ENCODE measurements at places on chromosomes 16 and 17.

DNA sequence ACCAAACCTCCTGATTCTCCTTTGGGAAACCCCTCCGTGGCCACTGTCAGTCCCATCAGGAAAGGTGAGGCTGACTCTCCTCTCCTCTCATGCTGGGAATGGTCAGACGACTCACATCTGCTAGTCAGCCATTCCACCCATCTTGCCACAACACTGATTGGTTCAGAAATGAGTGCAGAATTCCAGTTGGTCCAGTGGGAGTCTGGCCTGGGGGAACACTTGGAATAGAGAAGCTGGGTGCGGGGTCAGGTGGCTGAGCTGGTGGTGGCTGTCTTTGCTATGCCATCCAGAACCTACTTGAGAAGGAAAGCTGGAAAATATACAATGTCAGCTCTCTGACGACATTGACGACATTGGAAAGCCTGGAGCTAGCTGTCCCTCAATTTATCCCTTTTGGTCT lies 23.6 kb upstream of the PLLP start:
- DNase-seq = no peak

DNA sequence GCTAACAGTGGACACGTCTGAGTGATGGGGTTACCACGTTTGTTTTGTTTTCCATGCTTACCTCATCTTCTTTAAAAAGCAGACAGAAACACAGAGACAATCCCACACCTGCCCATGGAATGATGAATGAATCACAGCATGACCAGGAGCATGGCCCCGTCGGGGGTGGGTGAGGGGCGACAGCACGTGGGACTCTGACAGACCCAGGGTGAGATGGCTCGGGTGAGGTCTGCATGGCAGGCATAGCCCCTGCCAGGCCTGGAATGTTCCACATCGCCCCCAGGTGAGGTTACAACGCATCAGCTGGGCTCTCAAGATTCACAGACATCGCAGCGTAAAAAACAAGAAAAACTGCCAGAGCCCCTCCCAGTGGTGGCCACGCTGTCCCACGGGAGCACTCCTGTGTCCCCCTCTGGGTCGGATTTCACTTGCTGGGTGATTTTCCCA lies 18.1 kb downstream of the SLC7A5 start:
- no peak for DNase-seq

DNA sequence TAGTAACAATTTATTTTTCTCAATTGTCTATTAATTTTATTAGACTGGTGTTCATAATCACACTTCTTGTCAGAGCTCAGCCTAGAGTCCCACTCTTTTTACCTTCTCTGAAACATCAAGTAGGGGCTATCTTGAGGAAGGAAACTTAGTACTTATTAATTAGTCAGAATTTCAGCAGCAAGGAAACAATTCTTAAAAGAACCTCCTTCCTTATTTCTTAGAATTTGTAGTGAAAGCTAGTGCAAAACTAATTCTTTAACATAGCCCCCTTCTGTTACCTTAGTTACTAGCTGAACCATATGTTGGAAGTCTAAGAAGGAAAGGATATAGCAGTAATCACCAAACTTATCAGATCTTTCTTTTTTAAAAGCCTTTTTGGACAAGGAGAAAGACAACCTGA lies 35.2 kb downstream of the MAP2K4 start:
- no peak for DNase-seq

DNA sequence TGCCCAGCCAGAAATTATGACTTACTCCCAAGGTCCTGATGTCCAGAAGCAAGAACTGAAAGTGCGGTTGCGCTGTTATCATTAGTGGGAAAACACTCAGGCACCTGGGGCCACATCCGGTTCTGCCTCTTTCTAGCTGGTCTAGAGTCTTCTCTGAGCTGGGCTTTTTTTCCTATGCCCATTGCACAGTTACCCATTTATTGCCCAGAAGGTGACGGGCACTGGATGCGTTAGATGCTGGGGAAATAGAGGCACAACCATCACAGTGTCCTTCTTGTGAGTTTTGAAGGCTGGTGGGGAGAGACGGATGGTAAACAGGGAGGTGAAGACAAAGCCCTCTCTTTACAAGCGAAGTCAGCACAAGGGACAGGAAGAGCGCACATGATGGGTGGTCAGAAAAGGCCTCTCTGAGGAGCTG lies 37.7 kb downstream of the PLCG2 start:
- no peak for DNase-seq

- no peak for DNase-seq
These were observed 417.8 kb downstream of the TMEM114 start for GRCh38 chr16:8172551-8172950.

DNA sequence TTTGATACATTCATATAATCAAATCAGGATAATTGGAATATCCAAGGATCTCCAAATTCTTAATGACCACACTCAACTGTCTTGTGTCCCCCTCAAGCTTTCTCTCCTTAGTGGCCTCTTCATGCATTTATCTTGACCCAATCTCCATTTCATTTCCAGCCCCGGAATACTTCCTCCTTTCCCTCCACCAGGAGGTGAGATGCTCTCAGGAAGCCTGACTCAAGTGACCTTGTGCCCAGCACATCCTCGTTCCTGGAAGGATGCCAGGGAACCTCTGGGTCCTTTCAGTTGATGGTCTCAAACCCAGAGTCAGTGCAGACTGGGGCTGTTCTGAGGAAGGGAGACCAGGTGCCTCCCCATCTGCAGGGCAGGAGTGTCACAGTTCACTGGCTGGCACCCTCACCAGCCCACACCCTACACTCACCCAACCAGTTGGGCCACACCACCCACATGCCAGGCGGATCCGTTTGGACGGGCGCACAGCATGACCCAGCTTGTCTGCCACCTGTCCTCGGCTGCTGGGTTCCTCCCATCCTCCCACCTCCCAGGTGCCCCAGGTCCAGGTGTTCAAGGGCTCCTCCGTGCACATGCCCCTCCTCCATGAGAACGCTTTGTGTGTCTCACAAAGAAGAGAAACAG lies 14.0 kb upstream of the EMP2 start:
- DNase-seq = no peak

GRCh38 chr17:44770166-44770925 lies 11.6 kb downstream of the ADAM11 start:
- DNase-seq = no peak

DNA sequence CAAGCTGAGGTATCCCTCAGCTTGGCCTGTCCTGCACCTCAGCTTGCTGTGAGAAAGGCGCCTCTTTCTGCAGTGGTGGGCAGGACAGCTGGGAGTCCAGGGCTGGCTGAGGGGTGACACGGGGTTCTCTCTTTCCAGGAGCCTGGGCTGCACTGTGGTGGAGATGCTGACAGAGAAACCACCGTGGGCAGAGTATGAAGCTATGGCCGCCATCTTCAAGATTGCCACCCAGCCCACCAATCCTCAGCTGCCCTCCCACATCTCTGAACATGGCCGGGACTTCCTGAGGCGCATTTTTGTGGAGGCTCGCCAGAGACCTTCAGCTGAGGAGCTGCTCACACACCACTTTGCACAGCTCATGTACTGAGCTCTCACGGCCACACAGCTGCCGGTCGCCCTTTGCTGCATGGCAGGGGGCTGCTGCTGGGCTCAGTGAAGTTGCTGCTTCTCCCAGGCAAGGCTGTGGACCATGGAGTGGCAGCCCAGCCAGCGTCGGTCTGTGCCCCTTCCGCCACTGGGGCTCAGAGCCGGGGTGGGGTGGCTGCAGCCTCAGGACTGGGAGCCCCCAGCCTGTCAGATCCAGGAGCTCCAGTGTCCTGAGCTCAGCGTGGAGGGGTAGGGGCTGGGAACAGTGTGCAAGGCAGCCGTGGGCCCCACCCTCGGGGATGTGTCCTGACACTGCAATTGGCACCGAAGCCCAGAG lies 6.4 kb downstream of the LIMD2 start:
- no peak for DNase-seq

DNA sequence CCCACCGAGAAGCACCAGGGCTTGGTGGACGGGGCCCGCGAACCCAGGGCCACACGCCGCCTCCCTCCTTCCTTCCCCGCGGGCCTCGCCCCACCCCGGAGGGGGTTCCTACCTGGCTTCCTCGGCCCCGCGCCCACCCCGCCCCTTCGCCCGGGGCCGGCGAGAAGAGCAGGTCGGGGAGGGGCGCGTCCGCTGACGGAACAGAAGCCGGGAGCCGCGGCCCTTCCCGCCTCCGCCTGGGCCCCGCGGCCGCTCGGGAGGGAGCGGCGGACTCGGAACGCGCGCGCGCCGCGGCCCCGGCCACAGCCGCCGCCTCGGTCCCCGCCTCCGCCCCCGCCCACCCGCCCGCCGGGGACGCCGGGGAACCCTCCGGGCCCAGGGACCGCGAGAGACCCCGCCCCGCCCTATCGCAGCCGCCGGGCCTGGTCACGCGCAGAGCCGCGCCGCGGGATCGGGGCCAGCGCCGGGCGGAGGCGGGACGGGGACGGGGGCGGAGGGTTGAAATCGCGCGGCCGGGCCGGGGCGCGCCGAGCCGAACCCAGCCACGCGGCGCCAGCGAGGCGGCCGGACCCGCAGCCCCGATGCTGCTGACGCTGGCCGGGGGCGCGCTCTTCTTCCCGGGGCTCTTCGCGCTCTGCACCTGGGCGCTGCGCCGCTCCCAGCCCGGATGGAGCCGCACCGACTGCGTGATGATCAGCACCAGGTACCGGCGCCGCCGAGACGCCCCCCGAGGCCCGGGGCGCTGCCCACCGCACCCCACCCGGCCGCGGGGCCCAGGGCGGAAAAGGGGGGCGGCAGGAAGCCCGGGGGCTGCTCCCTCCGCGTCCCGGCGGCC lies at the start of gene TLCD3A:
TSS of gene TLCD3A (plus strand) at position 530 of the 835 bp plus-strand sequence. CDS start at position 582, 52 bp downstream.
- peak; percentile 15 for DNase-seq

DNA sequence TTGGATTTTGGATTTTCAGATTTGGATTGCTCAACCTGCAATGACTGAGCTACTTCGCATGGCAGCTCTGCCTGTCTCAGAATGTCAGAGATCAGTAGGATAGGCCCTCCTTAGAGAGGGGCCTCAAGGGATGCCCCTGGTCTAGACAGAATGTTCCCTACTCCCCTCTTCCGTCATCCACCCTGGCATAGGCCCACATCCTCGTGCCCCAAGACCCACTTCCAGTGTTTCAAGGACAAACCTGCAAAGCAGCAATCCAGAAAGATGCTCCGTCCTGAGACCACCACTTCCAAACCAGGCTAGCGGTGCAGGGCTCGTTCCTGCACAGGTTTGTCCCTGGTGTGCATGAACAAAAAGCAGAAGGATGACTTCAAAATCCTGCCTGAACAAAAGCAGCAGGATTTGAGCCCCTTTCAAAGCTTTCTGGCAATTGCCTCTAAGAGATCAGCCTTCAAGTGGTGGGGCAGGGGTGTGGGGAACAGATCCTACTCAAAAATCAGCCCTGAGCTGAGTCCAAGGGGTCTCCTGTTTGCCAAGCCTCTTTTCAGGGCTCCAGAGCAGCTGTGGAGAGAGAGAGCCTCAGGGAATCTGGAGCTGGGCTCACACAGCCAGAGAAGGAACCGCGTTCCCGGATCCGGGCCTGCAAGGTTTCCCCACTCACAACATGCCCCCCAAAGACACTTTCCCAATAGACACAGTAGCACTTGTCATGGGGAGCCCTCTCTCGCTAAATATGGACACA lies 121.1 kb downstream of the SOCS1 start:
- no peak for DNase-seq

DNA sequence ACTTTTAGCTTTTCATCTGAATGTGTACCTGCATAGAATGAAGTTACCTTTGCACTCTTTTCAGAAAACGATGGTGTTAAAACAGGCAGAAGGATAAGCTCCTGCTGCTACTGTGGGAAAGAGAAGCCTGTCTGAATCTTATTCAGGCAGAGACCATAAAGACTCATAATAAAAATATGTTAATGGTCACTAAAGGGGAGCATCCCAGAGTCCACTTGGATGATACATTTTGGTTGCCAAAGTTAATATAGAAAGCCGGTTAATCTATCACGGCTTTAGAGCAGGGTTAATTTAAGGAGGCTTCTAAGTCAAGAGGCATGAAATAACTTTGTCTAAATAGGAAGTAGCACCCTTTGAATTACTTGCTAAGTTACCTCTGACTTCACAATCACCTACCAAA lies 2.9 kb downstream of the MARCHF10 start:
- DNase-seq = no peak

DNA sequence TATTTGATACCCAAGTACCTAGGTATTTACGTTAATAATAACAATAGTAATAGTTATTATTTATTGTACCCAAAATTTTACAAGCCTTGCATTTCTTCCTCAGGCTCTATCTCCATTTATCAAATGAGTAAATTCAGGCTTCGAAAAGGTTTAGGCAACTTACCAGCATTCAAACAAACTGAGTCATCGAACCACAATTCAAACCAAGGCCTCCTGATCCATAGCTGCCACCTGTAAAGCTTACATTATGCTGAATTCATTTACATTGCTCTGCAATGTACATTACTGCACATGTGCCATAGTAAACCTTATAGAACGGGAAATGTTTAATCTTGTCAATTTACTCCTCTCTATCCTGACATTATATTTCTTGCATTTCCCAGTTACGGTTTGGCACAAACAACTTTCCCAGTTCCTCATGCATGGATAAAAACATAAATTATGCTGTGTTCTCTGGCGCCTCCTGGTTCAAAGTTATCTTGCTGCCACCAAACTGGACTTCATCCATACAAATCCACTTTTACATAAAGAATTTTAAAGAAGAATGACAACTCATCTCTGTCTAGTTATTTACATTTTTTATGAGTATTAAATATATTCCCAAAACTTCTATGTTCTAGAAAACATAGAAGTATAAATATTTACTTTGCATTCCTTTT lies 360.6 kb upstream of the SOX9 start:
- peak; percentile 57 for DNase-seq

- DNase-seq = peak; percentile 95
These were observed 218.3 kb downstream of the SOX9 start for GRCh38 chr17:72338847-72339790.

DNA sequence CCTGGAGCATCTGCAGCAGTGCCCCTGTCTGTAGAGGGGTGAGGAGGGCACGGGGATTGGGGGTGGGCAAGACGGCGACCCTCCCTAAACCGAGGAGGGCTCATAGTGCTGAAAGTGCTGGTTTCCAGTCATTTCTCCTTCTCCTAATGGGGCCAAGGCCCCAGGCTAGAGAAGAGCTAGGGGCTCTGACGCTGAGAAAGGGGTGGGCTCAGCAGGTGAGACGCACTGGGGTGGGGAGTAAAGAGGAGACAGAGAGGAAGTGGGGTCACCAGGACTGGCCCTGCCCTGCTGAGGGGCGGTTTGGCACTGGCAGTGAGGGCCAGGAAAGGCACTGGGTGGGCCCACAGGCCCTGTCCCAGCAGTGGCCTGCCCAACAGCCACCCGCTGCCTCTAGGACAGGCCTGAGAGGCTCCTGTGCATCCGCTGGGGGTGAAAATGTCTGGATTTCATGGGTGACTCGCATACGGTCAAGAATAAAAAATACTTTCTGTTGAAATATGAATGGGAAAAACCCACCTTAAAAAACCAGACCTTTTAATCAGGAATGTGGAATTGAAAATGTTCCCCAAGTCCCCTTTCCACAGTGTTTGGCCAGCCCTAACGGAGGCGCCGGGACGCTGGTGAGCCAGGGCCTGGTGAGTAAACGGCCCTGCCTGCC lies 122.4 kb upstream of the SMURF2 start:
- no peak for DNase-seq

DNA sequence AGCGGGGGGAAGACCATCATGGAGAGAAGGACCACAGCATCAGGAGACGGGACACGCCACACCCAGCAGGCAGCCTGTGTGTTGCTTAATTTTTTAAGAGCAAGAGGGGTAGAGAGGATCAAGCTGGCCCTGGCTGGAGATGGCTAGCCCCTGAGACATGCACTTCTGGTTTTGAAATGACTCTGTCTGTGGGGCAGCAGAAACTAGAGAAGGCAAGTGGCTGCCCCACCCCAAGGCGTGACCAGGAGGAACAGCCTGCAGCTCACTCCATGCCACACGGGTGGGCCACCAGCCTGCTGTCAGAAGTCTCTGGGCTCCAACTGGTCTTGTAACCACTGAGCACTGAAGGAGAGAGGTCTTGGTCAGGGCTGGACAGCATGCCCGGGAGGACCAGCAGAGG lies 75.5 kb downstream of the SOCS1 start:
- no peak for DNase-seq
